GM23338 (cell line): ENCODE measurements at places on chromosomes 2 and 18. TPM values are rescaled to one million over a fixed set of nuclear protein-coding genes. Genes with fewer than 3 reads are reported as not detected.

Gene DUSP2
- 10.5 and 13.0 TPM in 2 replicates for total RNA-seq

Gene PLCL1
- total RNA-seq = 0.12 TPM in 1 of 2 replicates, not detected in the other

Gene ANKRD62
- total RNA-seq = not detected in 2 replicates

- H3K4me3 ChIP-seq = no peak overlapping the region
- no peak overlapping the region for H3K27ac ChIP-seq
- no peaks in the 10 kb centered on the region for H3K27me3 ChIP-seq
- H3K4me1 ChIP-seq = no peaks in the 10 kb centered on the region
- H3K36me3 ChIP-seq = peaks cover 8% of the 10 kb centered on the region
These were observed 89.0 kb upstream of the TLK1 start for GRCh38 chr2:171249689-171250088.

GRCh38 chr2:174972924-174973323, 32.3 kb downstream of the CHN1 start:
- H3K27me3 ChIP-seq = no peaks in the 10 kb centered on the region
- H3K4me3 ChIP-seq = no peak overlapping the region
- peaks cover 45% of the 10 kb centered on the region for H3K4me1 ChIP-seq
- H3K27ac ChIP-seq = no peak overlapping the region

- no peak overlapping the region for H3K4me3 ChIP-seq
- H3K27me3 ChIP-seq = no peaks in the 10 kb centered on the region
- H3K4me1 ChIP-seq = no peaks in the 10 kb centered on the region
- no peak overlapping the region for H3K27ac ChIP-seq
- no peak for DNase-seq
These were observed 98.2 kb upstream of the EPAS1 start for GRCh38 chr2:46198966-46199365.

DNA sequence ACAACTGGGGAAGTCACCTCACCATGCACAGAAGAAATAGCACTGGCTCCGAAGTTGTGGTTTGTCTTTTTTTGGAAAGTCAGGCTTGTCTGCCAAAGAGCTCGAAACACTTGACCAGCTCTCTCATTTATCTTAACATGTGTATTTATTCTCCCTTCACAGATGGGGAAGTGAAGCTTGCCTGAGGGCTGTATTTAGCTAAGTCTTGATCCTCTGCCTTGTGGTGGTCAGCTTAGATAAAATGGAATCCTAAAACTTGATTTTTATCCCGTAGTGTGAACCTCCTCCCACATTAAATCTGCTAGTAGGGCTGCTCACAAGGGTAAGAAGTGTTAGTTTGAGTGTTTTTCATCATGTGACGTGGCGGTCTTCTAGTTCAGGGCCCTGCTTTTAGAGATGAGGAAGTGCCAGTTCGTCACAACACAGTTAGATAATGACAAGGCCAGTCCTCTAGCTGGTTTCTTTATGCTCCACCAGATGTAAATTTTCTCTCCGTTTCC, 89.7 kb downstream of the TMEM247 start:
- no peaks in the 10 kb centered on the region for H3K36me3 ChIP-seq
- H3K27ac ChIP-seq = no peak overlapping the region
- no peak for DNase-seq

GRCh38 chr2:207115715-207116364, 49.9 kb downstream of the KLF7 start:
- H3K4me3 ChIP-seq = no peak overlapping the region
- H3K27ac ChIP-seq = no peak overlapping the region
- H3K36me3 ChIP-seq = no peaks in the 10 kb centered on the region
- no peaks in the 10 kb centered on the region for H3K27me3 ChIP-seq

DNA sequence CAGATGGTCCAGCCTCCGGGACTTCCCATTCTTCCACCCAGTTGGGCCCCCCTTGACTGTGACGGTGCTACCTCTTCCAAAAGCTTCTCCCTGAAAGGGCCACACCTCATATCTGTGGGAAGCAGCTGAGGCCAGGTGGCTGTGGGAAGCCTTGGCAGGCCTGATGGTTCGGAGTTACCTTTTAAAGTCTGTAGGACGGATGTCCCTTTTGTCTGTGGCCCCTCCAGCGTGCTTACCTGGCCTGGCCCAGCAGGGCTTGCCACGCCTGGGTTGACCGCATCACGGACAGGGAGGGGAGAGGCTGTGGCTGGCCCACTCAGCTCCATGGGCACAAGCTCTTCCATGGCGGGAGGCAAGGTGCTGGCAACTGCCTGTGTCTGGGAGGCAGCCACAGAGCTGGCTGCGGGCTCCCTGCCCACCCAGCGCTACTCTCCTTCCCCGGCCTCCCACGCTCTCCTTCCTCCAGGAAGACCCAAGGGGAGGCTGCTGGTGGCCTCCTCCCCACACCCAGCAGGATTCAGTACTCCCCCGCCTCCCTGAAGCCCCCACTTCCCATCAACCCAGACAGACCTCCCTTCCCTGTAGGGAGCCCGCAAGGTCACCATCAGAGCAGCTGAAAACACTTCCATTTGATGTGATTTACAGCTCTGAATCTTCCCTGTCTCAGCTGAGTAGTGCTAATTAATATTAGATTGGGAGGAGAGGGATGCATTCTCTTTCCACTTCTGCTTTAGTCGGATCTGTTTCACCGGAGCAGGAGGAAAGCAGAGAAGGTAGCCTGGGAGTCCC, 52.8 kb downstream of the EDAR start:
- no peaks in the 10 kb centered on the region; the same call in 1 of the 2 replicates for H3K4me1 ChIP-seq
- H3K27ac ChIP-seq = no peak overlapping the region
- H3K27me3 ChIP-seq = no peaks in the 10 kb centered on the region
